BJ (cell line): ENCODE measurements at places on chromosomes 1 and 21. TPM values are rescaled to one million over a fixed set of nuclear protein-coding genes. Genes with fewer than 3 reads are reported as not detected.

KCTD3 gene
- 31.7 and 56.1 TPM in 2 replicates for polyA plus RNA-seq

EGLN1 gene
- 17.5 and 44.3 TPM in 2 replicates for polyA plus RNA-seq

STYXL2 gene
- polyA plus RNA-seq = not detected in 2 replicates

DNA sequence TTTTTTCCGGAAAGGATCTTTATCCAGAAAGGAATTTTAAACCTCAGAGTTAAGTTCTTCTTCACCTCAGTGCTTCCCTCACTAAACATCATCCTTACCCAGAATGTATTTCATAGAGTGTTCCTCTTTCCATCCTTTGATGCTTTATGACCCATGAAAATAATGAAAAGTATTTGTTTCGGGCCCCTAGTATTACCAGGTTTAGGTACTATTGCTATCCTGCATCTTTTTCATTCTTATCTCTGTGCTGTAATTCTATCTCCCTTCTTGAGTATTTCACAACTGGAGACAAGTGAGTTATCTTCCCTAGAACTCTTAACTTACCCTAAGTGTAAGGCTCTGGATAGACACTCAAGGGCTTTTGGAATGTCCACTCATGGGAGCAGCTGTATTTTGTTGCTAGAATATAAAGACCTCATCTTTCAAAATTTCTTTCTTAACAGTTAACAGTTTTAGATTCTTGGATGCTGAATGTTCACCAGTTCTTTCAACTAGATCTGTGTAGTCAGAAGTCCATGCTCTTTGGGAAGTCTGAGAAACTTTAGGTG lies 26.2 kb downstream of the UCK2 start:
- no peak for DNase-seq

DNA sequence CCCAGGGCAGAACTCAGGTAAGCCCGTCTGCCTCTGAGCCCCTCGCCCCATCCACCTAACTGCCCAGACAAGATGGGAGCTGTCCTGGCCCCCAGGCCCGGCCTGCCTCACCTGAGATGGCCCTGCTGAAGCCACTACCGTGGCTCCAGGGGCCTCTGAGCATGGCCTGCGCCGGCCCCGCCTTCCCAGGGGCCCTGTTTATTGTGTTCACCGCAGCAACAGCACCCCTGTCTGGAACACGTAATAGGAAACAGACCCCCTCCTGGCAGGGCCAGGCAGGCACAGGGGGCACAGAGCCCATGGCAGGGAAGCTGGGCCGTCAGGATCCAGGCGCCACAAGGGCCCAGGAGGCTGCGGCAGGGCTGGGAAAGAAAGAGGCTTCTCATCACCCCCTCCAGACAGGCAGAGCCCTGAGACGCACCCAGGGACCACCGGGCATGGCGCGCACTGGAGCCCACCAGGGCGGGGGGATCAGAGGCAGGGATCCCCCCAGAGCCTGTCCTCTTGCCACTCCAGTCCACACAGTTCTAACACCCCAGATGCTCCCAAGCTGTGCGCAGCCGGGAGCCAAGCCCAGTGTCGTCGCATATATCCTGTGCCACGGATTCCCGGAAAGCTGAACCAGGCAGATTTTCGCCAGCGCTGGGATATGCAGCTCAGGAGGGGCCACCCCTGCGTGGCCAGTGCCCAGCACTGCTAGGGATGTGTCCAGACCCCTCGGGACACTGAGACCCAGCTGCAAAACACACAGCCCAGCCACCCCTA lies 62.6 kb downstream of the ARHGEF16 start:
- DNase-seq = no peak

DNA sequence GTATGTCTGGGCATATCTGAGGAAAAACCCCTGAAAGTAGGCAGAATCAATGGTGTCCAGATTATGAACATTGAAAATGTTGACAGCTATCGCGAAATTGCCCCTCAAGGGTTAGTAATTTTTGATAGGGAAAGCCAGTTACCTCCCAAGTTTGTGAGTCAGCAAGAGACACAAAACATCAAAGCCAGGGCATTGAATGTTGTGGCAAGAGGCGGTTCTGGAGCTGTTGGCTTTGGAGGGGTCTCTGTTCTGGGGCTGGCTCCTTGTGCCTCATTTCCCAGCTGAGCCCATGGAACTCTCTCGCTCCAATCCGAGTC lies 10.6 kb upstream of the S100A11 start:
- no peak for DNase-seq

GRCh38 chr1:29639741-29640427 lies 403.6 kb downstream of the PTPRU start:
- no peak for DNase-seq
